Transverse colon (tissue), 4 donors: ENCODE measurements at places on chromosomes 4 and X. TPM values are rescaled to one million over a fixed set of nuclear protein-coding genes. Genes with fewer than 3 reads are reported as not detected.

DNA sequence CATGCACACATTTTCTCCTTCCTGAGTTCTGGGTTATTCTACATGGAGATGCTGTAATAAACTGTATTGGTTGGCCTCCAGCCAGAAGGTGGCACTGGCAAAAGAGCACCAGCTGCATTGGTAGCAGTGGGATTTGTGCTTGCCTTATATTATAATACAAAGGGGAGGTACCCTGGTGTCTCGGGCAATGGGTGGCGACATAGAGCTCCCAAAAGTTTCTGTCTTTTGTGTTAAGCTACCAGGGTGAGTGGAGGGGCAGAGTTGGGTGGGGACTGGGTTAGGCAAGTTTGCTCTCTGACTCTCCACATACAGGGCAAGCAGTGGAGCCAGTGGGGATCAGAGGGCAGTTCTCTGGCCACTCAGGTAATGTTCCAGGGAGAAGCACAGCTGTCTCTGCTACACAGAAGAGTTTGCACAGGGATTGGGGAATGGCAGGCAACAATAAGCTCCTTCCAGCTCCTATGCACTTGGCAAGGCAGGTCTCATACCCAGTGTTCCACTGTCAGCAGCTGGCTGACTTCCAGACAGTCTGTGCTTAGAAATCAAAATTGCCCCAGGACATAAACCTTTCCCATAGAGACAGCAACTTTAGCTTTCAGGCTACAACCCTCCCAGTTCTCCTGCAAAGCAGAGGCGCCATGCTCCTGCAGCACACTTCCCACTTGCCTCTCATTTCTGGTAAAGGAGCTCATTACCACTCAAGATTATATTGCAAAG lies 463.9 kb upstream of the PCDH7 start:
- no peak for DNase-seq
- no peak overlapping the region for H3K4me3 ChIP-seq
- H3K4me1 ChIP-seq: no peaks in the 10 kb centered on the region

DNA sequence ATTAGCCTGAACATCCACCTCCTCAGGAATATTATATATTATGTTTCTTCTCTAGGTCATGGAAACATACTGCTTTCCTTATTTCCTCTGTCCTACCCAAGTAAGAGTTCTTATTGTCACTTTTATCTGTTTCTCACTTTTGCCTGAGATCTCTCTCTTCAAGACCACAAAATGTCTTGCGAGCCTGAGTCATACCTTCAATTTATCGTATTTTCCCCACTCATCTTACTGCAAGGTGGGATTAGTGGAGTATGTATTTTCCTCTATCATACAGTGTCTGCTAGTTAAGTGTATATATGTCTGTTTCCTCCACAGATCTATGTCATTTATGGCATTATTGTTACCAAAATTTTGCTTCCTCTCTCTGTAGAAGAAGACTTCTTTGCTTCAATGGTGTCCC lies 124.5 kb downstream of the EIF4E start:
- no peaks in the 10 kb centered on the region for H3K36me3 ChIP-seq
- no peak for DNase-seq
- H3K27me3 ChIP-seq: no peaks in the 10 kb centered on the region
- H3K27ac ChIP-seq: no peak overlapping the region
- H3K4me1 ChIP-seq: no peaks in the 10 kb centered on the region

GRCh38 chr4:184329659-184330400 lies 112.2 kb upstream of the ENPP6 start:
- DNase-seq: peak; percentile 57
- H3K36me3 ChIP-seq: no peaks in the 10 kb centered on the region
- H3K27ac ChIP-seq: peak overlapping the region; percentile 75

DNA sequence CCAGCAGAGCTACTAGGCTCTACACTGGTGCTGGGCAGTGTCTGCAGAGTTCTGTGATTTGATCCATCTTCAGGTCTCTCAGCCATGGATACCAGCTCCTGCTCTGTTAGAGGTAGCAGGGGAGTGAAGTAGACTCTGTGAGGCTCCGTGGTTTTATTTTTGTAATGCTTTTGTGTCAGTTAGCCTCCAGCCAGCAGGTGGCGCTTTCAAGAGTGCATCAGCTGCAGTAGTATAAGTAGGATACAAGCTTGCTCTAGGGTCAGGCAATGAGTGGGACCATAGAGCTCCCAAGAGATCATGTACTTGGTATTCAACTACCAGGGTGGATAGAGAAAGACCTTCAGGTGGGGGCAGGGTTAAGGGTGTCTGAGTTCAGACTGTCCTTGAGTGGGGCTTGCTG lies 362.5 kb upstream of the TRAM1L1 start:
- H3K27me3 ChIP-seq: no peaks in the 10 kb centered on the region
- H3K27ac ChIP-seq: no peak overlapping the region
- no peak overlapping the region for H3K4me3 ChIP-seq
- no peaks in the 10 kb centered on the region for H3K36me3 ChIP-seq
- no peak for DNase-seq

The SSX1 gene
- total RNA-seq: not detected

The ATOH1 gene
- total RNA-seq: 41.8 TPM

The TBX22 gene
- total RNA-seq: not detected
